ENCODE measurements at places on chromosomes 13 and 19.

GRCh38 chr13:30872685-30873461 lies 33.2 kb upstream of the MEDAG start:
- no peak for DNase-seq

DNA sequence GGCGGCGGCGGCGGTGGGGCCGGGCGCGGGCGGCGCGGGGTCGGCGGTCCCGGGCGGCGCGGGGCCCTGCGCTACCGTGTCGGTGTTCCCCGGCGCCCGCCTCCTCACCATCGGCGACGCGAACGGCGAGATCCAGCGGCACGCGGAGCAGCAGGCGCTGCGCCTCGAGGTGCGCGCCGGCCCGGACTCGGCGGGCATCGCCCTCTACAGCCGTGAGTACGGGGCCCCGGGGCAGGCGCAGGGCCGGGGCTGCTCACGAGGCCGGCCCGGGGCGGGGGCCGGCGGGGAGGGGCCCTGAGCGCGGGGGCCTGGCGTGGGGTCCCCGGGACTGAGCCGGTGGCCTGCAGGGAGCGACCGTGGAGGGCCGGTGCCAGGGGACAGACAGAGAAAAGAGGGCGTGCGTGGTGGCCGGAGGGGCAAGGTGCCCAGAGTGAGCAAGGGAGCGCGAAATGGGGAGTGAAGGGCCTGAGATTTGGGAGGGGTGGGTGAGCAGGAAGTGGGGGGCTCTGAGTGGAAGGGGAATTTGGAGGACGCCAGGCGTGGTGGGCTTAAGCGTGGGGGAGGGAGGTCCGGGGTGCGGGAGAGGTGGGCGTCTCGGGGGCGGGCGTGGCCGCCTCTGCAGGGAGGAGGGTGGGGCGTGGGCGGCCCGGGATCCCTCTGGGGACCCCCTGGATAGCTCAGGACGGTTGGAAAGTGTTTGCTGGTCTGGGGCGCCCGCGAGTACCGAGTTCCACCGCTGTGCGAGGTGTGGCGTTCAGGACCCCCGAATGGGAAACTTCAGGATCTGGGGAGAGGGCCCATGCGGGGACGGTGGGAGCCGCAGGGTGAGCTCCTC lies 575 bp downstream of the CARM1 start:
- DNase-seq: no peak

DNA sequence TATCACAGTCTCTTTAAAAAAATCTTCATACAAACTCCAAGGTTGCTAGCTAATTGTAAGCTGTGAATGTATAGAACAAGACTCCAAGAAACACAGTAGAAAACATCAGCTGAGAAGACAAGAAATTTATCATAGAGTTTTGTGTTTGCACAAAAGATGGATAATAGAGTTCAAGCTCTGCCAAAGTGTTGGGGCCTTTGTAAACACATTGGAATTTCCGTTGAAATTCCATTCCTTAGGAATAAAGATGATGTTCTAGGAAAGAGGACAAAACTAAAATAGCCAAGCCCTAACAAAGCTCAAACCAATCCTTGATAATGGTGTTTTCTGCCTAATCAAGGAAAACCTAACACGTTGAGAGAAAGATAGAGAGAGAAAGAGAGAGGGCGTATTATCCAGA lies 20.6 kb downstream of the LRRC63 start:
- DNase-seq: no peak

- DNase-seq: no peak
Observed at GRCh38 chr19:51595190-51596175, 24.4 kb downstream of the ZNF175 start.

DNA sequence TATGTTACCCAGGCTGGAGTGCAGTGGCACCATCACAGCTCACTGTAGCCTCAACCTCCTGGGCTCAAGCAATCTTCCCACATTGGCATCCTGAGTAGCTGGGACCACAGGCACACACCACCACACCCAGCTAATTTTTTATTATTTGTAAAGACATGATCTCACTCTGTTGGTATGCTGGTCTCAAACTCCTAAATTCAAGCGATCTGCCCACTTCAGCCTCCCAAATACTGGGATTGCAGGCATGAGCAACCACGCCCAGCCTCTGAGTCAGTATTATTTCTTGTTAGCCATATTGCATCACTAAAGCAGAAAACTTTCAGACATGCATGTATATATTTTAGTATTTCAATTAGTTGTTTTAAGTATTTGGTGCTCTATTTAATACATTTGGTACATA lies 376.4 kb downstream of the GPC6 start:
- no peak for DNase-seq

DNA sequence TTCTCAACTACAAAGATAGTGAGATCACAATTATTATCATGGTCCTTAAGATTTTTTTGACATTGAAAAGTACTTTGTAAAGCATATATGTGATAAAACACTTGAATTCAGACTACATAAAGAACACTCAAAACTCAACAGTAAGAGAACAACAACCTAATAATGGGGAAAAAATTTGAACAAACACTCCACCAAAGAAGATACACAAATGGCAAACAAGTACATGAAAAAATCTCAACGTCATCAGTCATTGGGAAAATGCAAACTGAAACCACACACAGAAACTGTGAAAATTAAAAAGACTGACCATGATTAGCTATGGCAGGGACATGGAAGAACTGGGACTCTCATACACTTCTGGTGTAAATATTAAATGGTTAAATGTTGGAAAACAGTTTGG lies 70.9 kb downstream of the SPRYD7 start:
- no peak for DNase-seq

DNA sequence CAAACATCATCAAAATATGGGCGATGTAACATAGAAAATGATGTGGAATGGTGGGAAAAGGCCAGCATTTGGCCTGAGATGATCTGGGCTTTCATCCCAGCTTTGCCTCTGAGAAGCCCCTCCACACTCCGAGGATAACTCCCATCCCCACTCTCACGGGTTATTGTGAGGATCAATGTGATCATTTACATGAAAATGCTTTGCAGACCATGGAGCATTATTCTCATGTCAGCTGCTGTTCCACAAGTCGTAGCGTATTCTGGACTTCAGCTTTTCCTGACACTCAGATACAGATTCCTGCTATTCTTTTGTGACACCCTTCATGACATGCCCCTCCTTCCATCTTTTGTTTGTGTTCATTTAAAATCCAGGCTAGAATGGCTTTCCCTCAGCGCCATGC lies 86.5 kb downstream of the NUFIP1 start:
- no peak for DNase-seq

- DNase-seq: no peak
Observed at GRCh38 chr19:2248136-2249009, 750 bp upstream of the AMH start.

- DNase-seq: no peak
Observed at GRCh38 chr13:110699148-110700145, 6.5 kb downstream of the CARS2 start.

- DNase-seq: no peak
Observed at GRCh38 chr19:35731779-35732405, 10.4 kb downstream of the IGFLR1 start.

DNA sequence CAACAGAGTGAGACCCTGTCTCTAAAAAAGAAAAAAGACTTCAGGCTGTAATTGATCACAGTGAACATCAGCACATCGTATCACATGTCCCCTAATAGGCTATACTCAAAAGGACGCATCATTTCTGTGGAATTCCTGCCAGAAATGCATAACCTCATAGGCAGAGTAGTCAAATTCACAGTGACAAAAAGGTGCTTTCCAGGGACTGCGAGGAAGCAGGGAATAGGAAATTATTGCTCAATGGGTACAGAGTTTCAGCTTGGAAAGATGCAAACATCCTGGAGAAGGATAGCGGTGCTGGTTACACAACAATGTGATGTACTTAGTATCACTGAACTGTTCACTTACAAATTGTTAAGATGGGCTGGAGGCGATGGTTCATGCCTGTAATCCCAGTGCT lies 41.1 kb upstream of the MRI1 start:
- DNase-seq: no peak

- DNase-seq: no peak
Observed at GRCh38 chr13:26579580-26579979, 22.1 kb downstream of the WASF3 start.

GRCh38 chr19:10006335-10006708 lies 4.0 kb downstream of the COL5A3 start:
- no peak for DNase-seq

DNA sequence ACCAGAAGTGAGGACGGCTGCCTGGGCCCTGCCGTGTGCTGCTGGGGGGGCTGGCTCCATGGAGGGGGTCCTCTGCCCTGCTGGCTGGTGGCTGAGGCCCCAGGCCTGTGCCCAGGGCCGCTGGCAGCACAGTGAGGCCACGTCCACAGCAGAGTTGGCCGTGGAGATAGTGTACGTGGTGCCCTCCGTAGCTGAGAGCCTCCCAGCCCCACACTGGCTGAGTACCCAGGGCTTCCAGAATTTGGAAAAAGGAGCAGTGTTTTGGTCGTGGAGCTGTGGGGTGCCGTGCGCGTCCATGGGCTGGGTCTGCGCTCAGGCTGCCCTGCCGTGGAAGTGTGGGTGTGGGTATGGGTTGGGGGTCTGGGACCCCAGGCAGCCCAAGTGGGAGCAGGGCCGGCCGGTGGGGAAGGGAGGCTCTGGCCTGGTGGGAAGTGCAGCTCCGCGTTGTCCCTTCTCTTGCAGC lies 5.9 kb downstream of the PTBP1 start:
- DNase-seq: no peak

GRCh38 chr19:3210347-3211017 lies 14.0 kb upstream of the CELF5 start:
- peak; percentile 42 for DNase-seq

- DNase-seq: no peak
Observed at GRCh38 chr19:46862974-46863632, 2.3 kb downstream of the ARHGAP35 start.

DNA sequence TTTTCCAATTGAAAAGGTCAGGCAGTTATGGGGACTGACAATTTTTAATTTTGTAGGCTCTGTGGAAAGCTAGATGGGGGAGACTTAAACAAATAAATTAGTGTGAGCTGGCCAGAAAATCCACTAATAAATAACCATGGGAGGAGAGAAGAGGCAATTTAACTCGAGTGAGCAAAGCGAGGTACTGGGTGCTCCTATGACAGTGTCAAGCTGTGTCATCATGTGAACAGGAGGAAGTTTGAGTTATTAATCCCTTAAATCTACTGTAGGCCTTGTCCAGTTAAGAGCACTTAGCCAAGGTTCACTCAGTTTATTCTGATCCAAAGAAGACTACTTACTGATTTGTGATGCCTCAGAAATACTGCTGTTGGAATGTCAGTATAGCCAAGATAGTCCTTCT lies 122.8 kb downstream of the OXGR1 start:
- DNase-seq: no peak

DNA sequence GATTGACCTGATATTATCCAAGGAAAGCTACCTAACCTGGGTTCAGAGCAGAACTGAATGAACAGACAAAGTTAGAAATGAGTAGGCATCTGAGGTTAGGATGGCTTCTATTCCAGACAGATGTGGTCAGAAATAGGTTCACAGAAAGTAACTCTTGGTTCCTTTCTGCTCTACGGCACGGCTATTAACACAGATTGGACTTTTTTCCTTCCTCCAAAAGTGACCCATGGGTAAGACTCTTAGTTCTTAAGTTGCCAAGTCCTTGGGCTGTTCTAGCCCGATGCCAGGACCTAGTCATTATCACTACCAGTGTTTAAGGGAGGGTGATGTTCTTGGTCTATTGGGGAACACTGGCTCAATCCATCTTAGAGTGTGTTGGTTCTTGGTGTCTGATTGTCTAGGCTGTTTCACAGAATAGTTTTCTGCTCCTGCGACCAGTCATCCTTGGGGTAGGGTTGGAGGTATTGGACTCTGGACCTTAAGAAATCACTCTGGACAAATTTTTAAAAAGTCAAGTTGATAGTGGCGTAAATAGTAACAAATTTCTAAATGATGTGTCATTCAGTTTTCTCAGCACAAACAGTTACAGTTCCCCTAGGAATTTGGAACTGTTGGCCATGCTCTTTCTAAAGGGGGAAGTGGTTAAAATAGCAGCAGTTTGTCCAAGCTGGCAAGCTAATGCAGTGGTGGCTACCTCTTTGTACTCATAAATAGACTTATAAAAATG lies 60.1 kb upstream of the MYCBP2 start:
- no peak for DNase-seq

DNA sequence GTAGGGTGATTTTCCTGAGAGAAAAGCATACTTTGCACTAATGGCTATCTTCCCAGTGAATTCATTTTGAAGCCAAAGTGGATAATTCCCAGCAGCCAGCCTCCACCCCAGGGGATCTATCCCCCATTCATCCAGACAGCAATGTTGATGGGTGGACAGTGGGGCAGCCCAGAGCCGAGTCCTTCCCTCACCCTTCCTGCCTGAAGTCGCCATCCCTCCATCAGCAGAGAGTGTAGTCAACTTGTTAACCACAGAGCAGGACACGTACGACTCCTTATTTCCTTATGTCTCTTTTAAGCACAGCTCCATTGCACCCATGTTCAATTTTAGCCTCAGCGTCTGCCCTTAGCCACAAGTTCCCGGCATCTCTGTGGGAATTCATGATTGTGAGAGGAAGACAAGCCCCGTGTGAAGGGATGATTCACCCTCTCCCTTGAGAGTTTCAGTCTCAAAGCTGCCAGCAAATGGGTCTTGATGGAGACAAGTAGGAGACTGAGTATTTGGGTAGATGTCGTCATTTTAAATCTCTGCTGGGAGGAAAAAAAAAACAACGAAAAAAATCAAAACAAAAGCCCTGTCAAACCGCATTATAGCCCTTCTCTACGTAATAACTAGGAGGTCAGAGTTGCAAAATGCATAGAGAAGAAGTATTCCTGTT lies 58.3 kb upstream of the MEDAG start:
- DNase-seq: no peak

DNA sequence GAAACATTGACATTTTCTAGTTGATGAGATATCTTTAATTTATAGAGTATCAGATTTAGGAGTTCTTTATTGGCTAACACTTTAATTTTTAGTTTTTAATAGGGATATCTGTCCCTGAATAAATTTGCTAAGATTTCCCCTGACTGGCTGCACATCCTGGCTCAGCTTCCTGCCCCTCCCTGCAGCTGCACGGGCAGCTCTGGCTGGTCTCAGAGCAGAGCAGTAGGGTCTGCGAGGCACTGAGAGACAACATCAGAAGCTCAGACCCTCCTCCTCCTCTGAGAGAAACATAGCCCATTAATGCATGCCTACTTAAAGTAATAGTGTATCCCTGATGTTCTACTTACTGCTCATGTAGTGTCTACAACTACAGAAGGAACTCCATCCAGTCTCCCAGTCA lies 139.2 kb downstream of the TNFSF13B start:
- no peak for DNase-seq

GRCh38 chr19:4327252-4327876 lies 11.3 kb downstream of the STAP2 start:
- peak; percentile 70 for DNase-seq

DNA sequence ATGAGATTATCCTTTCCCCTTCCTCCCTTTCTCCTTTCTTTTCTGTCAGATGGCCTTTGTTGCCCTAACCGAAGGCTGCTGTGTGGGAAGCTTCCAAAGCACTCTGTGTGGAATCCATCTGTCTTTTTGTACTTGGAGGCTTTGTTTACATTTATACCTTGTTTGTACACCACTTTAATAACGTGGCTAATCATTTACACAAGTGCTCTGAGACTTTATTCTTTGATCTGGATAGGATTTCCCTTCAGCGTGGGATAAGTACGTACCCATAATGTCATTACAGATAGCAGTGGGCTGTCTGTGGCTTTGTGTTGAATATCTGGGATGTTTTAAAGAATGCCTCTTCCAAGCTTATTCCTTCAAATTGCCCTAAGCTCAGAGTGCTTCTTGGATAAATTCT lies 684.7 kb upstream of the SLITRK5 start:
- DNase-seq: no peak

GRCh38 chr19:14577885-14578427 lies 4.9 kb upstream of the CLEC17A start:
- DNase-seq: no peak

Data from dorsolateral prefrontal cortex (tissue), 122 donors.